GM12865 (cell line): ENCODE measurements at places on chromosomes 2 and 18.

DNA sequence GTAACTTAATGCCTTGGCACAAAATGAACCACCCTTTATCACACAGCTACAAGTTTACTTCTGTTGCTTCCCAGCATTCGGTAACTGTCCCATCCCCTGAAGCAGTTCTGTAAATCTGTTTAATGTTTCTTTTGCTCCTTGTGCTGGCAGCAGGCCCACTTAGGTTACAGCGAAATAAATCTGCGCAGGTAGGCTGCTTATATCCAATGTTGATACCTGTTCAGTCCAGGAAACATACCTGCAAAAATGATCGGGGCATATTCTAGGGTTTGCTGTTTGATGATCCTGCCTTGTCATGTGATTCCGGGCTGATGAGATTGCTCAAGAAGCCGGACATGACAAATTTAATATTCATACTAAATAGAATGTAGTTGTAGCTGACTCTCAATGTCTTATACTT, 23.3 kb downstream of the PELI1 start:
- DNase-seq, result no peak

DNA sequence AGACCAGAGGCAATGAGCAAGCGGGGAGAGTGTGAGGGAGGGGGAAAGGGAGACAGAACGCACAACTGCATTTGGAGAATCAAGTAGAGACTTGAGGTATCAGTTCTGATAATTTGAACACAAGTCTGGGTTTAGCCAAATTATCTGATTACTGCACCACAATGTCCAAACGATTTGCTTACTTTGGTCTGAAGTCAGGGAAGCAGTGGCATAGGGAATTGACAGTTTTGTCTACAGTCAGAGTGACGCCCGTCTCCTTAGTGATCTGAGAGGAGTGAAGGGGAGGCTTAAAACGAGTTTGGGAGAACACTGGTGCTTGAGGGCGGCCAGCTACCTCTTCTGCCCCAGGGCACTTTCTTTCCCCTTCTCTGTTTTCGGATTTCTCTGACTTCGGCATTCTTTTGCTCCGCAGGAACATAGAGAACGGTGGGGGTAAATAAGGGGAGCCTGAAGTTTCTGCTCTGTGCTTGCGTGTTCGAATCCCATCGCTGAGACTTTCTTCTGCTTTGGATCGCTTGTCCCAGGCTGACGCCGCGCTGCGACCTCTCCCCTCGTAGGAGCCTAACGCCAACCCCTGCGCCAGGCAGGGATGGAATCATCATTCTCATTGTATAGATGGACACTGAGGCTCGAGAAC, 2.9 kb upstream of the DLX2 start:
- no peak for DNase-seq

- DNase-seq, result no peak
These were observed 116.5 kb downstream of the GALR1 start for GRCh38 chr18:77366067-77366719.

GRCh38 chr2:119011162-119011909, 69.3 kb downstream of the MARCO start:
- DNase-seq, result peak; percentile 31

DNA sequence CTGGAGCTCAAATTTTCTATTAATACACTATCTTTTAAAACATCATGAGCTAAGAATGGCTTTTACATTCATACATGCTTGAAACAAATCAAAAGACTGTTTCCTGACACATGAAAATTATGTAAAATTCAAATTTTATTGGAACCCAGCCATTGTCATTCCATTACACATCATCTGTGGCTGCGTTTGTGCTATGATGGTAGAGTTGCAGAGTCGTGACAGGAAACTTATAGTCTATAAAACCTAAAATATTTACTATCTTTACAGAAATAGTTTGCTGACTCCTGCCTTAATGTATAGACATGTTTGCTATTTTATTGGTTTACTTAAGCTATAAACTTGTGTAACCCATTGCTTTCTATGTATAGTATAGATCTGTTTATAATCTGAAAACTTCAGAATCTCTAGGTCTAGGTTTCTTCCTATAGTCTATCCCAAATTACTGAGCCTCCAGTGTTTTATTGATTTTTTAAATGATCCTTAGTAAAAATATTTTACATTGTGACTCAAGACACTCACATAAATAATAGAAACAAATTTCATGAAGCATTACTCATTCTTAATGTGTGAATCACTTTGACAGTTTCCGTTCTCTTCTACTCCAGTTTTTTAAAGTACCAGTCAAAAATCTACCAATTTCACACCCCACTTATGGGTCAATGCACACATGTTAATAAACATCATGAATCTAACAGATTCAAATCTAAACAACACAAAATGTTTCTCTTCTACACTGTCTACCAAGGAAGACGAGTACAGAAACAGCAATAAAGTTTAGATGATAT, 26.4 kb upstream of the MRPL19 start:
- DNase-seq, result no peak

GRCh38 chr2:119367472-119368099, 809 bp downstream of the DBI start:
- DNase-seq, result peak; percentile 64

- DNase-seq, result peak; percentile 55
These were observed 46.6 kb downstream of the BCL2L11 start for GRCh38 chr2:111167076-111167862.
